ENCODE measurements at places on chromosomes 16 and 17.

DNA sequence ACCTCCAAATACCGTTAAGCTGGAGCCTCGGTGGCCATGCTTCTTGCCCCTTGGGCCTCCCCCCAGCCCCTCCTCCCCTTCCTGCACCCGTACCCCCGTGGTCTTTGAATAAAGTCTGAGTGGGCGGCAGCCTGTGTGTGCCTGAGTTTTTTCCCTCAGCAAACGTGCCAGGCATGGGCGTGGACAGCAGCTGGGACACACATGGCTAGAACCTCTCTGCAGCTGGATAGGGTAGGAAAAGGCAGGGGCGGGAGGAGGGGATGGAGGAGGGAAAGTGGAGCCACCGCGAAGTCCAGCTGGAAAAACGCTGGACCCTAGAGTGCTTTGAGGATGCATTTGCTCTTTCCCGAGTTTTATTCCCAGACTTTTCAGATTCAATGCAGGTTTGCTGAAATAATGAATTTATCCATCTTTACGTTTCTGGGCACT is 928 bp downstream of the HBA1 start:
- no peak for ATAC-seq

- ATAC-seq: no peak
These were observed 5.0 kb downstream of the CARHSP1 start for GRCh38 chr16:8863594-8864424.

DNA sequence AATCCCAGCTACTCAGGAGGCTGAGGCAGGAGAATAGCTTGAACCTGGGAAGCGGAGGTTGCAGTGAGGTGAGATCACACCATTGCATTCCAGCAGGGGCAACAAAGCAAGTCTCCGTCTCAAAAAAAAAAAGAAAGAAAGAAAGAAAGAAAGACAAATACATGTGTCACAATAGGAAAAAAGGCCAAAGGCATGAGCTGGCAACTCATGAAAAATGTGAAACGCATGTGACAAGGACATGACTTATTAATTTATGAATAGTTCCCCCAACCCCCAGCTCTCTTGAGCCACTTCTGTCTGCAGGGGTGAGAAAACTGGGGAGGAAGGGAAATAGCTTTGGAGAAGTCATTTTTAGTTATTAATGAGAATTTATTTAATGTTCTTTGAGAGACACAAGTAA is 120.6 kb downstream of the AIPL1 start:
- ATAC-seq: no peak

DNA sequence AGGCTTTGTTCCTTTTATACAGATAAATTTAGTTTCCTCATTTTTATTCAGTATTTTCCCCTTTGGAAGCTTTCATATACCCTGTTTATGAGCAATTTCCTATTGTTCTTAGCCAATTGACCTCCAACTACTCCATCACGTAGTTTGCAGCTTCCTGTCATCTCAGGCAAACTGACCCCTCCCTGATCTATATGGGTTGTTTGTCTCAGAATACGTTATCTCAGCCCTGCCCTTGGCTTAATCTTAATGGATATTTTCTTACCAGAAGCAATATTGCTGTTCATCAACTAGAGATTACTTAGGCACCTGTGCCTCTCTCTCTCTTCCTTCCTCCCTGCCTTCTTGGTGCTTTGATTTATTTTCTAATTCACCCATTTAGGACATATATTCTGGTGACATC is 81.2 kb downstream of the ZNF18 start:
- no peak for ATAC-seq

GRCh38 chr17:2989855-2990254 is 73.6 kb downstream of the OR1D5 start:
- ATAC-seq: no peak

DNA sequence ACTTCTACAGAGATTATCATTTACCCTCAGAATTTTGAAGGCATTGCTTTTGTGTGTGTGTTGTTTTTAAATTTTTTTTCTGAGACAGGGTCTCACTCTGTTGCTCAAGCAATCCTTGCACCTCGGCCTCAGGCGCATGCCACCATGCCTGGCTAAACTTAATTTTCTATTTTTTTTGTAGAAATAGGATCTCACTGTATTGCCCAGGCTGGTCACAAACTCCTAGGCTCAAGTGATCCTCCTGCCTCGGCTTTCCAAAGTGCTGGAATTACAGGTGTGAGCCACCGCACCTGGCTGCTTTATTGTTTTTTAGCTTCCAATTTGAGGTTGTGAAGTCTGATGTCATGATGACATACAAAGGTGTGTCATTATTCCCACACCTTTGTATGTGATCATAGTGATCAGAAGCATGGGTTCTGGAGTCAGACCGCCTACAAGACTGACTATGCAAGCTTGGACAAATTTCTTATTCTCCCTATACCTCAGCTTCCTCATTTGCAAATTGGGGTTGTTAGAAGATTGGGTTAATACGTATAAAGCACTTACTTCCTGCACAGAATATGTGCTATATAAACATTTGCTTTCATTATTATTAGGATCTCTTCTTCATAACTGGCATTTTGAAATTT is 5.8 kb downstream of the SEPHS2 start:
- peak; percentile 80 for ATAC-seq

GRCh38 chr17:19237389-19238166 is 412 bp downstream of the EPN2 start:
- ATAC-seq: peak; percentile 72

GRCh38 chr17:42286411-42287221 is 1.7 kb upstream of the STAT5A start:
- no peak for ATAC-seq

GRCh38 chr17:41652461-41652970 is 28.1 kb upstream of the KRT17 start:
- no peak for ATAC-seq

DNA sequence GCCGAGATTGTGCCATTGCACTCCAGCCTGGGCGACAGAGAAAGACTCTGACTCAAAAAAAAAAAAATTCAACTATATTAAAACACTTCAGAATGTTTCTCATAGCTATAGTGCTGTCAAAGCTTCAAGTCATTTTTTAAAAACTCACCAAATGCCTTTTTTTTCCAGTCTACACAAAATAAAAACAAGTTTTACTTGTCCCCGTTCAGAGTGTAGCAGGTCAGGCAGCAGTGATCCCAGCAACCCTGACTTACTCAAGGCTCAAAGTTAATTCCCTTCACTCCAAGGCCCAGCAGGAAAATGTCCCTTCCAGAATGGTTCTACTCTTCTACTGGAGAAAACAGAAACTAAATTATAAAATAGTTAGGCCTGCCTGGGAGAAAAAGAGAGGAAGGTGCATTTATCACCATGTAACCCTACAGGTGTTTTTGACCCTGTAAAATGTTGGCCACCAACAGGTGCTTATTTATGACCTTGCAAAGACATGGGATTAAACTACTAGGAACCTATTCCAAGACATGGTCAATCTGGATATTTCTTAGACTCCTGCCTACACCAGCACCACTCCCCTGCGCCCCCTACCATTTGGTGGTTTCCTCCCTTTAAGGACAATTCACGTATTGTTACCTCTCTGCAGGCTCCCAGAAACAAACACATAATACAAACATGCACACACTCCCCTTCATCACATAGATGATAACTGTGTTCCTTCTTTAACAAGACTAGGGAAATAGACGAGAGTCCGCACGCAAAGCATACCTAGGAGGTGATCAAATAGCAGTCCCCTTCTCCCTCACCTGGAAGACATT is 5.4 kb downstream of the AMFR start:
- ATAC-seq: no peak

DNA sequence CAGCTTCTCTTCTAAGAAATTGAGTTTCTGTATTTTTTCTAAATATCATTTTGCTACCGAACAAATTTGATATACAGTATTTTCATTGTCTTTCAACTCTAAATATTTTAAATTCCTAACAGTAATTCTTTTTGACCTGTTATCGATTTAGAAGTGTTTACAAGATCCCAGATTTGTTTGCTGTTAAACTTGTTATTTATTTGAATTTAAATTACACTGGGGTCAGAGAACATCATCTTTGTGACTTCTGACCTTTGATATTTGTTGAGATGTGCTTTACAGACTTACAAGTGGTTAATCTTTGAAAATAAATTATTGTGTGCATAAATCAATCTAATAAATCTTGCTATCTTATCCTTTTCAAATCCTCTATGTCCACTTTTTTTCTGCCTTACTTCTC is 94.2 kb downstream of the ARHGAP44 start:
- no peak for ATAC-seq

DNA sequence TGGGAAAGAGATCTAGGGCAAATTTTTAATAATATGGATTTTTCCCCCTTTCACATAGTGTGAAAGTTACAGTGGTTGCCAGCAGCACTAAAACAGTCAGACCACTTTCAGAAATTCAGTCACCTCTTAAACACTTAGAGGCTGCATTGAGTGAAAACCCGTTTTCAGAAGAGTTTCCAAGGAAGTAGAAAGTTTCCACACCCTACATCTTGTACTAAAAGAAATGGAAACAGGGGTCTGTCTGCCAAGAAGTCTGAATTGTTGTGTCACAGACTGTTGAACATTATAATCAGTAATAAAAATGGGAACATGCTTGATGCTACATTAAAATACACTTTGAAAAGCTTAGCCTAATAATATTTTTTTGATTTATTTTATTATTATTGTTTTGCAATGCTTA is 278.9 kb upstream of the KCNJ16 start:
- no peak for ATAC-seq
